ENCODE measurements at places on chromosomes 6 and 20.
A peak's percentile ranks its signal among the peaks of the same experiment; 100 is the strongest.

DNA sequence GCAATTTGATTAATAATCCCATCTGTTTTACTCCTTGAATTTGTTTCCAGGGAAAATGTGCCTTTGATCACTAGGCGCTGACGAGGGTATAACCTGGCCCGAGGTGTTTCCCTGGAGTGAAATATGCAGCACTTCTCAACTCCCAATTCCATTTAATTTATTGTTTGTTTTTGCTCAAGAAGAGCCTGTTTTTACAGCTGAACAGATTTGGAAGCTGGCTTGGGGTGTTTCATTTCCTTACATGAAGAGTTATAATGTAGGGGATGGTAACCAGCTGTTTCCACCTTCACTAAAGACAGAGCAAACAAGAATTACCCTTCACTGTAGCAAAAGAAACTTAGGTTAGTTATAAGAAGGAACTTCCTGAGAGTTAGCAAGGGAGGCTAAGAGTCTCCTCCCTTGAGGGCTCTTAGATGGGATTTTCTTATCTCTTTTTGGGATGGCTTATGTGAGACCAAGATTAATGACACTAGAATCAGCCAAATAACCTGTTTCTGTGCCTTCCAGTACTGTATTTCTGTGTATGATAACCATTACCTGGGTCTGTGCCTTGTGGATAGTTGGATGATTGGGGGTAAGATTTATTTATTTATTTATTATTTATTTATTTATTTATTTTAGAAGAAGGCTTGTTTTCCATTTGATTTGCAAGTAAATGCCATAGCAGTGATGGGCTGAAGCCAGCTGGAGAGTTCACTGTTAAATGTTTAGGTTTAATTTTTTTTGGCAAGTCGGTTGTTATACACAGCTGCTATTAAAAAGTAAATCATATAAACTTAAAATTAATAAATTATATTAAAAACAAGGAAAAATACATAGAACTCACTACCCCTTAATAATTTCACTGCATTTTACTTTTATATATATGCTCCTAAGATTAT, 162.2 kb upstream of the BMP2 start:
- no peak for DNase-seq

- peak; percentile 63 for DNase-seq
Observed at GRCh38 chr20:36821964-36822437, 48.4 kb upstream of the DSN1 start.

GRCh38 chr6:89361171-89361570, 8.6 kb upstream of the UBE2J1 start:
- no peak for DNase-seq

GRCh38 chr6:46998436-46999017, 43.6 kb downstream of the ADGRF1 start:
- no peak for DNase-seq

DNA sequence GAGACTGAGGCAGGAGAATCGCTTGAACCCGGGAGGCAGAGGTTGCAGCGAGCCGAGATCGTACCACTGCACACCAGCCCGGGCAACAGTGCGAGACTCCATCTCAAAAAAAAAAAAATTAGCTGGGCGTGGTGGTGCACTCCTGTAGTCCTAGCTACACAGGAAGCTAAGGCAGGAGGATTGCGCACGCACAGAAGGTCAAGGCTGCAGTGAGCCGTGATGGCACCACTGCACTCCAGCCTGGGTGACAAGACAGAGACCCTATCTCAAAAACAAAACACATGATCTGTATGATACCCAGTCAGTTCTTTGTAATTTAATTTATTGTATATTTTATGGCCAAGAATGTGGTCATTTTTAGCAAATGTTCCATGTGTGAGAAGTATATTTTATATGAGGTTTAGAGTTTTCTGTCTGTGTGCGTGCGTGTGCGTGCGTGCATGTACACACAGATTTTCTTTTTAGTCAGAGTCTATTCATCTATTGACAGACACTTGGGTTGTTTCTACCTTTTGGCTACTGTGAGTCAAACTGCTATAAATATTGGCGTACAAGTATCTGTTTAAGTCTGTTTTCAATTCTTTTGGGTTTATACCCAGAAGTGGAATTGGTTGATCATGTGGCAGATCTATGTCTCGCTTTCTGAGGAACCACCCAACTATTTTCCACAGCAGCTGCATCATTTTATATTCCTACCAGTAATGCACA, 22.2 kb upstream of the MYL9 start:
- DNase-seq: no peak

- DNase-seq: peak; percentile 62
Observed at GRCh38 chr20:9616833-9617461, 102.6 kb downstream of the LAMP5 start.

GRCh38 chr6:143060354-143060805, 309 bp upstream of the AIG1 start:
- peak; percentile 74 for DNase-seq

DNA sequence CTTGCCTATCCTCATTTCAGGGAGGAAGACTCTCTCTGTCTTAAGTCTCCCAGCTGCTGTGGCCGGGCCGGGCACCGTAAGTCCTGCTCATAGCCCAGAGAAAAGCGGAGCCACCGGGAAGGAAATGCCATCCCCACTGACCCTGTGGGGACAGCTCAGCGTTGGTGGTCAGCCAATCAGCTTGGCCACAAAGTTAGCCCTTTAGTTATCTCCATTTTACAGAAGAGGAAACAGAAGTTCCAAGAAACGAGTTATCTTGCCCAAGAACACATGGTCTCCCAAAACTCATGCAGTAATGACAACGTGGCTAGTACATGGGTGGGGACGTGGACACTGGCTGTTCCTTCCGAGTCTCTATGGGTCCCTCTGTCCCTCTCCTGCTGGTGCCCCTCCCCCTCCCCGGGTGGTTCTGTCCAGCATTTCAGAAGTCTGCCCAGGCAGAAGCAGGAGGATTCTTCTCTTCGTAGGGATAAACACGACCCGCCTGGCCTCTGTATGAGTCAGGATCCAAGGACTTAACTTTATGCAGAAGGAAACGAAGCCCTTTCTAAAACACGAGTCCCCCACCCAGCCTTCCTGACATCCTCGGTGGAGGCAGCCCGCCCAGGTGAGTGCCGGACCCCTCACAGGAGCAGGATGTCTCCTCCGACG, 273.8 kb downstream of the CDH4 start:
- no peak for DNase-seq

All from pons (tissue), 1 donor.